Neural cell (in vitro differentiated cells): ENCODE measurements at places on chromosomes 12 and 14. TPM values are rescaled to one million over a fixed set of nuclear protein-coding genes. Genes with fewer than 3 reads are reported as not detected.

Gene CCDC198
- polyA plus RNA-seq = not detected in 2 replicates

Gene SUPT16H
- 83.4 and 96.2 TPM in 2 replicates for polyA plus RNA-seq

Gene TMPRSS12
- polyA plus RNA-seq = not detected in 2 replicates

Gene TRIM9
- polyA plus RNA-seq = 15.9 and 18.9 TPM in 2 replicates

Gene TSPAN11
- 4.6 and 5.6 TPM in 2 replicates for polyA plus RNA-seq

Gene TAS2R10
- polyA plus RNA-seq = 3.9 and 8.3 TPM in 2 replicates

Gene PAH
- not detected in 2 replicates for polyA plus RNA-seq

Gene NKX2-1
- 1.5 and 5.0 TPM in 2 replicates for polyA plus RNA-seq

Gene ACAD10
- 25.7 and 27.0 TPM in 2 replicates for polyA plus RNA-seq

Gene RERG
- polyA plus RNA-seq = 0.70 and 0.87 TPM in 2 replicates

Gene AGAP2
- 19.3 and 24.9 TPM in 2 replicates for polyA plus RNA-seq

Gene KRT85
- polyA plus RNA-seq = not detected in 2 replicates

Gene TCP11L2
- polyA plus RNA-seq = 16.6 and 17.8 TPM in 2 replicates

Gene SLC25A47
- 0.44 TPM in 1 of 2 replicates, not detected in the other for polyA plus RNA-seq

Gene EIF2S1
- polyA plus RNA-seq = 99.4 and 108 TPM in 2 replicates

Gene TMTC1
- polyA plus RNA-seq = 7.4 and 10.0 TPM in 2 replicates

Gene CFAP73
- not detected in 2 replicates for polyA plus RNA-seq

Gene GALNT16
- polyA plus RNA-seq = 23.8 and 25.2 TPM in 2 replicates

Gene OR6C76
- not detected in 2 replicates for polyA plus RNA-seq
